Cerebellar nuclear complex (tissue), 1 donor: ENCODE measurements at places on chromosomes 6 and 20.

- DNase-seq, result no peak
Measured at GRCh38 chr20:34915749-34916455, 39.5 kb downstream of the ACSS2 start.

- DNase-seq, result no peak
Measured at GRCh38 chr6:169942173-169942572, 190.8 kb downstream of the ERMARD start.

DNA sequence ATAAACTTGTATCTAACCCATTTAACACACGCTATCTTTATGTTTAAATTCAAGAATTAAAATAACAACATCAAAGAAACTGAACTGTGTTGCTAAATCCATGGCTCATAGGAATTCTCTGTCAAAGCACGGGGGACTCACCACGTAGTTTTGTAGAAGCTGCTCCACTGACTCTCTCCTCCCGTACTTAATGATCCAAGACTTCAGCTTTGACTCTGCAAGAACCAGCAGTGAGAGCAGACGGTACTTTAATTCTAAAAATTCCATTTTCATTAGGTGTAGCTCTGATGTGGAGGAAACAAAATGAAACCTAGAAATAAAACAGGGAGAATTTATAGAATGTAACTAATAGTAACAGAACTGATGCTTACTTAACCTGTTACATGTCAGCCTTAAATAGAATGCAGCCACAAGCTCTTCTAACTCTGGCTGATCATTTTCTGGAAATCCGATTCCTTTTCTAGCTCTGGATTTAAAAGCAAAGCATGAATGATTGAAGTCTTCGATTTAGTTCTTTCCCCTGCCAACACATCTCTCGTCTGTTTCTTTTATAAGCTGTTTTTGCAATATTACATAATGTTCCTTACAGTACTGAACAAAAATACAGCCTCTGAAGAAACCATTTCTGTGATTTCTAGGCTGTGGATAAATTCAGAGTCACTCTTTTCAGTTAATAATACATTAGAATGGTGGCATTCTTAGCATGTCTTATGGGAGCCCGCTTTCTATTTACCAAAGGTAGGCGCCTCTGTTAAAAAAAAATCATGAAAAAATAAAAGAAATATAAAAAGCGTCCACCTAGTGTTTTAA is 165.5 kb downstream of the SYNE1 start:
- no peak for DNase-seq

DNA sequence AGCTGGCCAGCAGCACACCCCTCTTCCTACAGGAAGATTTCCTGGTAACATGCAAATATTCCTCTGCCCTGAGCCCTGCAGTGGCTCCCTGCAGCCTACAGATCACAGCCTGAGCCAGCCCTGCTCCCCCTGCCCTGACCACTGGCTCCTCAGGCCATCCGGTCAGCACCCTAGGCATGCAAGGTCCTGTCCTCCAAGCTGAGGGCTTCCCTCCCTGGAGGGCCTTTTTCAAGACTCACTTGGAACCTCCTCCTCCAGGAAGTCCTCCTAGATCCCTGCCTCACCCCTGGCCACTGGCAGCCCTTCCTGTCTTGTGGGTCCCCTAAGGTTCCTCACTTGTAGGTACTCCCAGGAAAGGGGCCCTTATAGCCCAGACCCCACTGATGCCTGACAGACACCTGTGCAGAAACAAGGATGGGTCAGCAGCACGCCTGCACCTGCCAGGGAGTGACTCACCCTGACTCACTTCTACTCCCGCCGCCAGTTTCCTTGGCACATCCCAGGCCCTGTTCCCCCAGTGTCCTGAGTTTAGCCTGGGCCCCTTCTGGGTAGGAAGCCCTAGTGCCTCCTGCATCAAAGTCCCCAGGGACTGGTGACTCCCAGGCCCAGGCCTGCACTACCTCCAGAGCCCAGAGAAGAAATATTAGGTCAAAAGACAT is 3.2 kb downstream of the SLC4A11 start:
- DNase-seq, result no peak

GRCh38 chr6:93784794-93785693 is 365.7 kb upstream of the EPHA7 start:
- DNase-seq, result no peak

- DNase-seq, result no peak
Measured at GRCh38 chr6:138600726-138601125, 101.4 kb upstream of the NHSL1 start.

GRCh38 chr6:161366301-161366923 is 92.6 kb upstream of the AGPAT4 start:
- DNase-seq, result no peak

DNA sequence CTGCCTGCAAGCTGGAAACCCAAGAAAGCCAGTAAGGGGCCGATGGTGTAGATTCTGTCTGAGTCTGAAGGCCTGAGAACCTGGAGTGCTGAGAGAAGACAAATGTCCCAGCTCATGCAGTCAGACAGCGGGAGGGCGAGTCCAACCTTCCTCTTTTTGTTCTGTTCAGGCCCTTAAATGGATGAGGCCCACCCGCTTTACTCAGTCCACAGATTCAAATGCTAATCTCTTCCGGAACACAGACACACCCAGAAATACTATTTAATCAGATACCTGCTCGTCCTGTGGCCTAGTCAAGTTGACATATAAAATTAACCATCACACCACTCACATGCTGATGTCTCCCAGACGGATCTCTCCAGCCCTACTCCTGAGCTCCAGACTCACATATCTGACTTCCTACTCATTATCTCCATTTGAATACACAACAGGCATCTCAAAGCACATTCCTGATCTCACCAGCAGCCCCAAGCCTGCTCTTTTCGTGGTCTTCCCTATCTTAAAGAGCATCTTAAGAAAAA is 26.7 kb upstream of the SRC start:
- DNase-seq, result no peak
